Cardiac fibroblast (primary cell): ENCODE measurements at places on chromosomes 1 and 21.

DNA sequence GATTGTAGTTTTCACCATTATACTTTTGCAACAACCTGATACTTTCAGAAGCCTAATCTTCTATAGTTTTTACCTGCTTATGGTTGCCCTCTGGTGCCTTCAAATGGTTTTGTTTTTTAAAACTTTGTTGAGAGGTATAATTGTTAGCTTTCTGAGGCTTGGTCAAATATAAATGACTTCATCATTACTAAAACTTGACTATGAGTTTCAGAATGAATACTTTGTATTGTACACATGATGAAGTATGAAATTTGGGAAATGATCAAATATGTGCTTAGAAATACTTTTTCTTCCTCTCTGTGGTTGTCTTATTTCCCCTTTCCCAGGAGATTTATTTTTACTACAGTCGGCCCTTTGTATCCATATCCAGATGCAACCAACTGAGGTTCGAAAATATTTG lies 151.8 kb upstream of the B3GALT2 start:
- DNase-seq: peak; percentile 64

GRCh38 chr21:25422610-25423608 lies 184.4 kb downstream of the MRPL39 start:
- no peak for DNase-seq

DNA sequence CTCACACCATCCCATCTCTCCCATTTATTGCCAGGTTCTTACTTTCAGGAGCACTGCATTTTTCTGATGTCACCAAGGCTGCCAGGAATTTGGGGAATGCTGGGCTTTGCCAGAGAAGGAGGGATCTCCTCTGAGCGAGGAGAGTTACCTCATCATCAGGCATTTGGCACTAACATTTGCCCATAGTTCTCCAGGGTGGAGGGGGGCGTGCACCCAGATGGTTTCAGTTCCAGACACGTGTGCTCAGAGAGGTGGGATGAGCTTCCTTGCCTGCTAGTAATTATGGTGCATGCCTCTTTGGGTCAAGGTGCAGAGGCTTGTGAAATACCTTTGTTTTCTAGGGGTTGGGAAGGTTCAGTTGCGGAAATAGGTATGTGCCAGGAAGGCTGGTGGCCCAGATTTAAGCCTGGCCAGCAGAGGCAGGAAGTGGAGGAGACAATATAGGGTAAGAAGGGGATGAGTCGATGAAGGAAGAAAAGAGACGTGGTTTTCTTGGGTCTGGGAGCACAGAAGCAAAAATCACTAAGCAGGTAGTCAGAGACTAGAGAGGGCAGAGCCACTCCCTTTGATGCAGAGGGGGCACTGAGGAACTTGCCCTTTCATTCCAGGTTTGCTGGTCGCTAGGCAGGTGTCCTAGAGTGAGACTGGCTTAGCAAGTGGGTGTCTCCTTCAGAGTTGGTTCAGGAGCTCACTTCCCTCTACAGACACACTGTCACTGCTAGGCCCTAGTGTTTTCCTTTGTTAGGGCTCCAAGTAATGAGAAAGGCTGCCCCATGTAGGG lies 7.2 kb downstream of the TUFT1 start:
- DNase-seq: peak; percentile 95

DNA sequence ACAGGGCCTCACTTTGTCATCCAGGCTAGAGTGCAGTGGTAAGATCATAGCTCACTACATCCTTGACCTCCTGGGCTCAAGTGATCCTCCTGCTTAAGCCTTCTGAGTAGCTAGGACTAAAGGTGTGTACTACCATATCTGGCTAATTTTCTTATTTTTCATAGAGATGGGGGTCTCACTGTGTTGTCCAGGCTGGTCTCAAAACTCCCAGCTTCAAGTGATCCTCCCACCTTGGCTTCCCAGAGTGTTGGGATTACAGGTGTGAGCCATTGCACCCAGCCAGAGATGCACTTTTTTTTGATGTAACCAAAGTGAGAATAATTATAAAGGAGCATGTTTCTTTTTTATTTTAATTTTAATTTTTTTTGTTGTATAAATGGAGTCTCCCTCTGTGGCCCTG lies 28.4 kb downstream of the CLIC4 start:
- no peak for DNase-seq

- peak; percentile 83 for DNase-seq
Observed at GRCh38 chr21:29190923-29191331, 60.5 kb downstream of the MAP3K7CL start.

GRCh38 chr1:225666495-225666894 lies 13.6 kb upstream of the ENAH start:
- no peak for DNase-seq

DNA sequence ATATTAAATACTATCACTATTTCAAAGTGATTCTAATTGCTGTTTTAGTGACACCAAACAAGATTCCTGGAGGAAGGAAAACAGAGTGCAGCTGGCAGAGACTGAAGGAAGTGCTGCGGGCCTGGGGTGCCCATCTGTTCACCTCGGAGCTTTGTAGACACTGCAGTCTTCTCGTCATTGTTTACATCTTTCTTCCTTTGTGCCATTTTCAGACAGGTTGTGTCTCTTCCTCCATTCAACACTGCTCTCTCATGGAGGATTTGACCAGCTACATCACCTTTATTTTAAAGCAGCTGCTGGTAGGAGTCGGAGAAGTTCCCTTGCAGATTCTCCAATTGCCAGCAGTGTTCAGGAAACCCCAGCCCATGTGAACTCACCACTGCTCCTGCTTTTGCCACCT lies 37.3 kb downstream of the ABCA4 start:
- no peak for DNase-seq

GRCh38 chr21:42276526-42277154 lies 38.6 kb downstream of the TFF3 start:
- DNase-seq: no peak

GRCh38 chr1:245598524-245599305 lies 443.9 kb downstream of the KIF26B start:
- peak; percentile 72 for DNase-seq

- no peak for DNase-seq
Observed at GRCh38 chr1:214420341-214420740, 131.1 kb downstream of the PTPN14 start.

DNA sequence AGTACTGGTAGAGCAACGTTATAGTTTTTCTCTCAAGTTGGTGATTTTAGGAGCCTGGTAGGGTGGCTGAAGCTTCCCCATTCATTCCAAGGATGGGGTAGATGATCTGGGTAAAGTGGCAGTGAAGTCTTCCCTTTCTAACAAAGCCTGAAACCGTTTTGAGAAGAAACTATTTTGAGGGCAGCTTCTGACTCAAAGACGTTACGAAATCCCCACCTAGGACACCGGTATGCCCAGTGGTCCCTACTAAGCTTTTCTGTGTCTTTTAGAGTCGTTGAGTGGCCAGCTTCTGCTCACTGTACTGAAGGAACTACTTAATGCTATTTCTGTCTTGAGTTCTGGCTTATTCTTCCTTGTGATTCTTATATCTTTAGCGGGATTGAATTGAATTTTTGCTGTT lies 1.4 kb downstream of the WDTC1 start:
- peak; percentile 19 for DNase-seq
